ENCODE measurements at places on chromosomes 13 and 19.

DNA sequence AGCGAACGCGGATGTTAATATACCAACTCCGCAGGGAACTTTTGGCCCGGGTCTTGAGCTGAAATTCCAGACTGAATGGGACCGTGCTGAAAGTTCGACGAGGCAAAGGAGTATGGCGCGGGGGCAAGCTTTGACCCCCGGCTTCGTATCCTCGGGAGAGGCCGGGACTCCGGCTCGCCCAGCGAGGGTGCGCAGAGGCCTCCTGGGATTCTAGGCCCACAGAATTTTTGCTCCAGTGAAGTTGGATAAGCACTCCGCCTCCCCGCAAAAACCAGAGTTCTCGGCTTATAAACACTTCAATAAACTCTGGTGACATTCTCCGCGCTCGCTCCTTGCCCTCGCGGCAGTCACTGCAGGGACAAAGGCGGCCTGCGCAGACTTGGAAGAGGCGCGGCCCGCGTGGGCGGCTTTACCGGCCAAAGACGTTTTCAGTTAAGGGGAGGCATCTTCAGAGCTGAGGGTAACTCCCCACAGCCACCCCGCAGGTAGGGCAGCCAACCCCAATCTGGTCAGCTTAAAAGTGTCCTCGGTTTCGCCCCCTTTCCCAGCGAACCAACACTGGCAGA lies 112.6 kb downstream of the KCNRG start:
- no peak for DNase-seq

GRCh38 chr13:21884299-21884909 lies 213.5 kb downstream of the FGF9 start:
- no peak for DNase-seq

GRCh38 chr19:57812226-57812625 lies 2.5 kb downstream of the ZNF552 start:
- DNase-seq: no peak

DNA sequence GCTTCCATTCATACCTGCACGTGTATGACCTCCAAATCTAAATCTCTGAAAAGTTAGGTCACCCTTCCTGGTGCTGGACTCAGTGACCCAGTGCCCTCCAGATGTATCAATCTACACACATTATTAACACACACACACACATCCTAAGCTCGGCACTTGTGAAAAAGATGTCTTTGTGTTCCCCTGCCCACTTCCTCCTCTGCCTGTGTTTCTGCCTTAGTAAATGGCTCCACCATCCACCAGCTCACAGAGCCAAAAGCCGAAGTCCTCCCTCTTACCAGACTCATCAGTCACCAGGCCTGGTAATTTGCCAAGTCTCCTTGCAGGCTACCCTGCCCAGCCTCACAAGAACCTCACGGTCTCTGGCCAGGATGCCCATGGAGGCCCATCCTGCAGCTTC lies 131.5 kb downstream of the SHISA2 start:
- no peak for DNase-seq

DNA sequence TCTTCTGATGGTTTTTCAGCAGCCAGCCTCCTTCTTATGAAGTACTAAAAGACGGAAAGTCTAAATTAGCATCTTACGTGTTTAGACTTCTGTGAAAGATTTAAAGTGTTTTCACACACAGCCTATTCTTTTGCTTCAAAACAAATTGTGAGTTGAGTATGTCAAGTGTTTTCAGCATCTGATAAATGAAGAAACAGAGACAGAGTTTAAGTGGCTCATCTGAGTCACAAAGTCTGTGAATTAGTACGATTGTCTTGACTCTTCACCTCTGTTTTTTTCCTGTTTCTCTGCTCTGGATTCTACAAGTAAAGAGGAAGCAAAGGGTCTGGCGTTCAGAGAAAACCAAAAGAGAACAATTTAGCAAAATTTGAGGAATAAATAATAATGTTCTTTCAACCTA lies 116.4 kb downstream of the FRY start:
- DNase-seq: no peak

GRCh38 chr13:80989241-80989640 lies 648.3 kb upstream of the SPRY2 start:
- DNase-seq: no peak

DNA sequence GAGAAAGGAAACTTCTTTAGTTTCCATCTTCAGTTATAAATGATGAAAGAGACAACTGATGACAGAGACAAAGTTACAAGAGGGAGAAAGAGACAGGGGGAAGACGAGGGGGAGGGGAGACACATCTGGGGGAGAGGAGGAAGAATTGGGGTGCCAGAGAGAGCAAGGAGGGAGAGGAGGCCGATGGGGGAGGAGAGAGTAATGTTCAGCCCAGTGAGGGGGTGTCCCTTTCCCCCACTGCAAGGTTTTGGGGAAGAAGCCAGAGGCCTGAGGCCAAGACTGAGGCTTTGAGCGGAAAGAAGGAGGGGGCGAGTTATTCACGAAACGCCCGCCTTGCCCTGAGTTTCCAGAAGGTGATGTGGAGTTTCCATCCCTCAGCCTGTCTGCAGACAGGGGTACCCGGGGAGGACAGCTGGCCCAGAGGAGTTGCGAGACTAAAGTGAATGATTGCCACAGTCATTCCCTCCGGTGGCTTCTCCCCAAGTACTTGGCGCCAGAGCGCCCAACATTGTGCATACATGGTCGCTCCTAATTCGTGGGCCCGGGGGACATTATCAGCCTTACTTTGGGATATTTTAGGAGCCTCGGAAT lies 558 bp upstream of the PPAN start:
- peak; percentile 38 for DNase-seq

- DNase-seq: peak; percentile 86
These were observed at the start of gene LDLR for GRCh38 chr19:11089254-11090013. LDLR (plus strand) TSS chr19:11089463; CDS start chr19:11089549, 86 bp downstream.

DNA sequence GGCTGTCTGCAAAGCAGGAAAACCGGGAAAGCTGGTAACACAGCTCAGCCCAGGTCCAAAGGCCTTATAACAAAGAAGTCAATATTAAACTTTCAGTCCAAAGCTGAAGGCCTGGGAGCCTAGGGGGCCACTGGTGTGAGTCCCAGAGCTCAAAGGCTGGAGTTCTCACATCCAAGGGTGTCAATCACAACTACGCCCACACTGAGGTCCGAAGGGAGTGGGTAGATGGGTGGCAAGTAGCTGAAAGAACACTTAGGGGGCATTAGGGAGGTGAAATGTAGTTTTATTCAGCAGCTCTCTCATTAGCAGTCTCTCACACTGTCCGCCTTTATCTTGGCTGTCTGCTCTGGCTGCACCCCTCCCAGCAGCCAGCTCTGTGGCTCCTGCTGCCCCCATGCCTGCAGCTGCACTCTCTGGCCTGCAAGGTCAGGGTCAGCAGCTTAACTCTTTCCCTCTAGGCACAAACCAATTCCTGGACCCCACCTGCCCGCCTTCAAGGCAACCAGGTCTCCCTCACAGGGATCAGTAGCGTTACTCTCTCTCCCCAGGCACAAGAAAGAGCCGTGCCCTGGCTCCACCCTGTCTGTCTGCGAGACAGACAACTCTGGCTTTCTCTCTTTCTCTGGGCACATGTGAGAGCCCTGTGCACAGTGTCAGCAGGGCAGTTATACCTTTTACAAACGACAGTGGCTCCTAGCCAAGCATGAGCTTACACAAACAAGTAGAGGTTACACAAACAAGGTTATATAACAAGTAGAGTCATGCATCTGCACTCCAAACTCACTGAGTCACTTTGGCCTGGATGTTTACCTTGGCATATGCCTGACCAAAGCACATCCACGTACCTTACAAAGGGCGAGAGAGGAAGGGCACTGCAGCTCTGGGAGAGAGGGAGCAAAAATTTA lies 249.4 kb upstream of the PCDH20 start:
- DNase-seq: no peak

DNA sequence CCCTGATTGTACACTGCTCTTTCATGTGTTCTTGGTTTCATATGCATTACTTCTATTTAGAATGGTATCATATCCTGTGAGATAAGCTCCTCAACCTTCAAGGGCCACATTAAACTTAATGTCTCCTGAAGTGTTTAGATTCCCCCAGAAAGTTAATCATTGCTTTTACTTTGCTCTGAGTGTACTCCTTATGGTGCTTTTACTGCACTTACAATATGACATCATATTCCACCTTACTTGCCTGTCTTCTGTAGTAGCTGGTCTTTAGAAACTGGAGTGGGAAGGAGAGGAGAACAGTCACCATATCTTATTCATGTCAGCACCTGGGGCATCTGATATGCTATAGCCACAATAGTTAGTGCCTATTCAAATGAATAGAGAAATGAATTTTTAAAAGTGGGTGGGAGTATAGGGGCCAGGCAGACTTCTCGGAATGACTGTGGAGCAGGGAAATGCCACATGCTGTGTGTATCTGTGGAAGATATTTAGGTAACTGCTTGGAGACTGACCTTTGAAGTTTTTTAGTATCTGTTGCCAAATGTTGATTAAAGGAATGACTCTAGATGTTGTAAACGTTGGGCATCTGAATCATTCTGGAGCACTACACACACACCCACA lies 40.2 kb downstream of the SLAIN1 start:
- no peak for DNase-seq

DNA sequence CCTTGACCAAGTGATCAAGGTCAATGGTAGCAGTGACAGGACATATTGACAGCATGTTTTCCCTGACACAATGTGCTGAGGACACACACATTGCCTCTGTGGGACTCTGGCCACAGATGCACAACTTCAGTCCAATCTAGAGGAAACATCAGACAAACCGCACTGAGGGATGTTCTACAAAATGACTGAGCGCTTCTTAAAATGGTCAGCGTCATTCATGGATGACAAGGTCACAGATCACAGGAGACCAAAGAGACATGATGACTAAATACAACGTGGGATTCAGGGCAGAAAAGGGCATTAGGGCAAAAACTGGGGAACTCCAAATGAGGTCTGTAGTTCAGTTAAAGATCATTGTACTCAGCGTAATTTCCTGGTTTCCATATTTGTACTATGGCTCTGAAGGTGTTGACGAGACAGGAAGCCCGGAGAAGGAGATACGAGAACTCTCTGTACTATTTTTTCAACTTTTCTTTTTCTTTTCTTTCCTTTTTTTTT lies 20.6 kb downstream of the PBX4 start:
- DNase-seq: peak; percentile 70

GRCh38 chr19:47253467-47253881 lies 2.9 kb upstream of the CCDC9 start:
- no peak for DNase-seq

DNA sequence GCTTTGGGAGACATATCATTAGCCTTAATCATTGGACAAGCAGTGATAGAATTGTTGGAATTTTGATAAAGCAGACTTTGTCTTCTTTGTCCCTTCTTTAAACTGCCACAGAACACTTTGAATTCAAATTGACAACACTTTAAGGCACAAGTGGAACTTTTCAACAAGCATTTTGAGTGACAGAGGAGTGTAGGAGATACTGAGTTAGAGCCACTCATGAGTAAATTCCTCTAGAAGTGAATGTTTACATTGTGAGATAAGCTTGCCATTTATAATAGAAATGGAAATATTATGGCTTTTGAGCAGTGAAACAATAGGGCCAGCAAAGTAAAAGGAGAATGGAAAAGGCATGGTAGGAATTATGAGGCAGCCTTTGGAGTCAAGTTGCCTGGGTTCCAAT lies 515.8 kb downstream of the SLITRK6 start:
- DNase-seq: no peak

DNA sequence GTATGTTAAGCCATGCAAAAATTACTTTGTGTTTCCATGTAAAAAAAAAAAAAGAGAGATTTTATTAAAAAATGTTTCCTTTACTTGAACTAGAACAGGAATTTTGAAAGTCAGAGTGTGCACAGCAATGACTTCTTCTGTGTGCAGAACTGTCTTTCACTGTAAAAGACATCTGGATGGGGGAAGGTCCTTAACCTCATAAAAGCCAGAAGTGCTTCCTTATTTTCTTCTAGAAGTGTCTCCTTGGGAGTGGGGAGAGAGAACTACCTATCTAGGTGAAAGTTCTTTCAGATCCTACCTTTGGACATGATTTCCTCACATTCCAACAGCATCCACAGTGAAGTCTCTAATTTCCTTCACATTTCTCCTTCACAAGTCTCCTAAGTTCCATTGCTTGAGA lies 360.3 kb downstream of the FGF14 start:
- no peak for DNase-seq
